ENCODE measurements at places on chromosomes 12 and 14.

DNA sequence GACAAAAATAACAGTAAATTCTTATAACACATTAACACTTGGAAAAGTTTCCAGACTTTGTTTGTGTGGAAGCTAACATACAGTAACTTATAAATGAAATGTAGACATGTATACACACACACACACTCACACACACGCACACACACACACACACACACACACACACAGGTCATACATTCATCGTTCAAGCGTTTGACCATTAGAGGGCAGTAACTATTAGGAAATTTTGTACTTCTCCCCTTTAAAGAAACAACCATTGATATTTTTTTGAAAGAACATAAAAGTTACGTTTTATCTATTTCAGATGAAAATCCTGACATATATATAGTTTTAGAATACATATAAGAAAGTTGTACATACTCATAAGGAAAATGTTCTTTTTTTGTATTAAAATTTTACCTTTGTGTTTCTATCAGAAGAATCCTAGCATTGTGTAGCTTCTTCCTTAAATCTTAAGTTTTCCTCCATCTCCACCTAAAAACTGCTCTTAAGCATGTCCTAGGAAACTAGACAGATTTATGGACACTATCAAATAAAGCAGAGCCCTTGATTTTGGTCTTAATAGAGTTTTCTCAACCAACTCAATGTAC lies 29.0 kb downstream of the PTPRQ start:
- DNase-seq: peak; percentile 66

DNA sequence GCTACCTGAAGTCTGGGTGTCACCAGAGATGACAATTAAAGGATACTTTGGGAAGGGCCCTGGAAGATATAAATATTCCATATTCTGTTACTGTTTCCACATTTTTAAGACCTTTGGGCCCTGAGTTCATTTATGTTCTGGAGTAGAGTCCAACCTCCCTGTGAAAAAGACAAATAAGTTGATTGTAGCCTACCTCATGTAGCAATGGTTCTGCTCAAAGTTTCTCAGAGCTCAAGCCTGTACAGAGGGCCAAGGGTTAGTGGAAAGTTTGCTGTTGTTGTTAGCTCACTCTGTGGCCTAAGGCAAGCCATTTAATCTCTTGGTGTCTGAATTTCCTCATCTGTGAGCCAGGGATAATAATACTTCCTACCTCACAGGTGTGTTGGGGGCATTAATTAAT lies 284.7 kb upstream of the DDHD1 start:
- DNase-seq: no peak

GRCh38 chr12:71164568-71165197 lies 6.9 kb upstream of the TSPAN8 start:
- DNase-seq: no peak

DNA sequence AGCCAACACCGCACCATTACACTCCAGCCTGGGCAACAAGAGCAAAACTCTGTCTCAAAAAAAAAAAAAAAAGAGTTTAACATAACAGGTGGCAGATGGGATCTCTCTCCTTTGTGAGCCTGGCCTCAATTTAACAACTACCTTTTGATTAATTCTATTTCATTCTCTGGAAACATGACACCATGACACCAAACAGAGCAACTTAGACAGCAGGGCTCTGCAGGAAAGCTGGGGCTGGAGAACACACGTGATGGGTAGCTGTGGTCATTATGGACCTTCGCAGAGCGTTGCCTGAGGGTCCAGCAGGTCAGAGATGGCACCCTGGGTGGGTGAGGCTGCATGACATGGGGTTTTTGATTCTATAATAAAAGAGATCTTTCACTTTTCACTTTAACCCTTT lies 1.7 kb upstream of the DGLUCY start:
- DNase-seq: no peak

- no peak for DNase-seq
Observed at GRCh38 chr14:88437658-88438057, 52.2 kb downstream of the SPATA7 start.

GRCh38 chr14:91177073-91178034 lies 63.5 kb downstream of the DGLUCY start:
- DNase-seq: peak; percentile 59

DNA sequence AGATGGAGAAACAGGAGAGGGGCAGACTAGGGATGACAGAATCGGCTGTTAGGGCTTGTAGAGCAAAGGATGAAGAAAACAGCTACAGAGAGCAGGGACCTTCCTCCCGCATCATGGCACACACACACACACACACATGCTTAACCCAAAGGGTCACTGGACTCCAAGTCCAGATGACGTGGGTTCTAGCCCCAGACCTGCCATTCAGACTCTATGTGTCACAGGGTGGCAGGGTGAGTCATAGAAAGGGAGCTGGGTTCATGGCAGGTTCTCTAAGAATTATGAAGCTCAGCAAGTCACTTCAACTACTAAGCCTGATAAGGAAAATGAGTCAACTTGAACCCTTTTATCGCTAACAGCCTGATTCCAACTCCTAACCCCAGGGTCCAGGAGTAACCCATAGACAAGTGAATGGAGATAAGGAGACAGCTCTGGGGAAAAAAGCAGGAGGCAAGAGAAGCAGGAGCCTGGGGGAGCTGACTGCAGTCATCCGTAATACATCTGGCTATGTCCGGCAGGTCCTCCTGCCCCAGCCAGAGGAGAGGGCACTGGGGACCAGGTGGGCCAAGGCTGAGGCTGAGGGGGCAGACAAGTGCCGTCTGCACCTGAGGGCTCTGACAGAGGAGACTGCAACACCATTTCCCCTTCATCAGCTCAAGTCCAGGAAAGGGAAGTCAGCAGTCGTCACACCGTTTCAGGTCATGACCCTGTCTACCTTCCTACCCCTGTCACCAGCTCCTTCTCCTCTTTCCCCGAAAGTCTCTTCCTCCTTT lies 3.6 kb upstream of the TNFRSF1A start:
- no peak for DNase-seq

DNA sequence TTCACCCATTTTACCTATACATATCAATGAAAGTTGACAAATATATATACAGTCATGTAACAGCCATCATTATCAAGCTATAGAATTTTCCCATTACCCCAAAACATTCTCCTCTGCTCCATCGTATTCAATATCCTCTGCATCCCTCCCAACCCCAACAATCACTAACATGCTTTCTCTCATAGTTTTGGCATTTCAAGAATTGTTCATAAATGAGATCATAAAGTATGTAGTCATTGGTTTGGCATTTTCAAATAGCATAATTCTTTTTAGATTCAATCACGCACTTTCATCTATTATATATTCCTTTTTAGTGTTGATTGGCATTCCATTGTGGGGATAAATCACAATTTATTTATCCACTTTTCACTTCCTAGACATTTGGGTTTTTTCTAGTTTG lies 866.0 kb upstream of the TMEM132C start:
- no peak for DNase-seq

- no peak for DNase-seq
Observed at GRCh38 chr12:13749389-13749788, 232.0 kb downstream of the GRIN2B start.

- peak; percentile 37 for DNase-seq
Observed at GRCh38 chr12:26938701-26939062, 412 bp downstream of the FGFR1OP2 start.

DNA sequence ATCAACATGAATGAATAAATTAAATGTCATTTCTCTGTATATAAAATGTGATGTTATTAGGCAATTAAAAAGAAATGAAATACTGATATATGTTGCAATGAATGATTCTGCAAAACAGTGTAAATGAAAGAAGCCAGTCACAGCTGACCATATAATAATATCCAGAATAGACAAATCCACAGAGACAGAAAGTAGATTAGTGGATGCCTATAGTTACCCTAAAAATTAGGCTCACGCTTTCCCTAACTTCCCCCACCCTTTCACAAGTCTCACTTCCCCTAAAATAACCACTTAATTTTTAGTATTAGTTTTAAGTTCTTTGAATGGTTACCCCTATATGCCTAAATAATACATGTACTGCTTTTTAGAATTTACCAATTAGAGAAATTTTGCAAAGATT lies 348.9 kb upstream of the FAR2 start:
- no peak for DNase-seq

GRCh38 chr12:57613427-57614109 lies 2.3 kb downstream of the ARHGEF25 start:
- no peak for DNase-seq

GRCh38 chr14:58944343-58944967 lies 244.0 kb upstream of the DAAM1 start:
- no peak for DNase-seq

DNA sequence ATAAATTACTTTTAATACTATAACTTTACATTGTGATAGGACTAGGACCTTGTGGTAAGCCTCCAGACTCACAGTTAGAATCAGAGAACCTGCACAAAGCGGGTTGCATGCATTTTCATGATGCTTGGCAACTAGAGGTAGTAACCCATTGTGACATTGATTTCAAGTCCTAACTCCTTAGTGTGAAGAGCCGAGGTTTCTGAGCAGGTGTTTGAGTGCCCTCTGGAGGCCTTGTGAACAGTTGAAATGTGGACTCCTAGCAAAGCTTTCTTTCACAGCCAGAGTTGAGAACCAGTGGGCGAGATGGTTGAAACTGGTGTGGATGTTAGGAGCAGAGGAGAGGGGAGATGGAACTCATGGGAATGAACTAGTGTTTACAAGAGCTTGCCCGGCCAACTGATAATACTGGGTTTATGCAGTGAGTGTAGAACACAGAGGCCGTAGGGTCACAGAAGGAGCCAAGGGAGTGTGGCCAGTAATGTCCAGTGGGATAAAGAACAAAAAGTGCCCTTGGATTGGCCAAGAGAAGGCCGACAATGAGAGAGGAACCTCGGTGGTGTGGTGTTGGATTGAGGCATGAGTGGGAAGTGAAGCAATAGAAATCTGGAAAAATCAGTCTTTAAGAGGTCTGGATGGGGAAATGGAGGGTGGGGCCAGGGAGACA lies 10.9 kb downstream of the ZNF664 start:
- DNase-seq: peak; percentile 48

DNA sequence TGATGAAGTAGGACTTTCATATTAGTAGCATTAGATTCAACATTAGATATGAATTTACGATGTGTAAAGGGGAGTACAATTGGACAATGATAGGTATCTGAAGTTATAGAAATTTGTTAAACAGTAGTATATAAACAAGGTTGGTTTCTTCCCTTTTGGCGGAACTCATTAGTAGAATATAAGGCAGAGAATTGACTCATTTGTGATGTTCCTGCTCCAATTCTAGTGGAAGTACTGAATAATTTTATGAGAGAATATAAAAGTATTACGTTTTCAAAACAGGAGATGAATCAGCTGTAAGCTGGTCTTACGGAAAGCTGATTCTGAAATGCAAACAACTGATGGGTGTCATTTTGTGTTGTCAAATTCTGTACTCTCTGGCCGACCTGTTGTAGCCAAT lies 13.4 kb downstream of the ZC3H14 start:
- DNase-seq: no peak

GRCh38 chr14:51482102-51482501 lies 169.6 kb upstream of the FRMD6 start:
- no peak for DNase-seq

DNA sequence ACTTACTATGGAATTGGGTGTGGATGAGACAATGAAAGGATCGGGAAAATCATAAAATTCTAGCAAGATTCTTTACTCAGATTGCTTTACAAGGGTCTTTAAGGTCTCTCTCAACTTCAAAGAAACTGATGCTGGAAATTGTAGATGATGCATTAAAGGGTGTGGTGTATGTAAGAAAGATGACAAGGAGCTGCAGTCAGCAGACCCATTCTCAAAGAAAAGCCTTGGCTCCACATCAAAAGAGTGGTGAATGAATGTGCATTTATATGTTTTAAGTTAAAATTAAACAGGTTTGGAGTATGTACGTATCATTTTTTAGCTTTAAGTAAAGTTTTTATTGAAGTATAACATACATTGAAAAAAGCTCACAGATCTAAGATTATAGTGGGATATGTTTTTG lies 194.5 kb downstream of the C12orf75 start:
- DNase-seq: no peak

GRCh38 chr12:119877639-119877948 lies 474 bp upstream of the CIT start:
- no peak for DNase-seq

DNA sequence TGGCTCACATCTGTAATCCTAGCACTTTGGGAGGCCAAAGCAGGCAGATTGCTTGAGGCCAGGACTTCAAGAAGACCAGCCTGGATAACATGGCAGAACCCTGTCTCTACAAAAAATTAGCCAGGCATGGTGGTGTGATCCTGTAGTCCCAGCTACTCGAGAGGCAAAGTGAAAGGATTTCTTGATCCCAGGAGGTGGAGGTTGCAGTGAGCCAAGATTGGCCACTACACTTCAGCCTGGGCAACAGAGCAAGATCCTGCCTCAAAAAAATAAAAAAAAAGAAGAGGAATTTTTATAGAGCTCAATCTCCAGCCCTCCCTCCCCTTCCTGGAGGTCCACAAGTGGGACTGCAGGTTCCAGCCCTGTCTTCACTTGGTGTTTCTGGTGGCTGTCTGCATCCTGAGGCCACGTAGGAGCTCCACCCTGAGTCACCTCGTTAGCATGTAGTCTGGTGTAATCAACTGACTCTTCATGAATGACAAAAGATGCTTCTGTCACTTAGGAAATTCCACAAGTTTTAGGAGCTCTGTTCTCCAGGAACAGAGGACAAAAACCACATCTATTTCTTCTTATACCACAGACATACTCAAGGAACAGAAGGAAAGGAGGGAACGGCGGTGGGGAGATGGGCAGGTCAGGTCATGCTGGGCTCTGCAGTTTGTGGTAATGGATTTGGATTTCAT lies 16.2 kb downstream of the CCDC62 start:
- DNase-seq: no peak

GRCh38 chr12:109670731-109671130 lies 42.9 kb upstream of the FAM222A start:
- no peak for DNase-seq
